ENCODE measurements at places on chromosomes 6 and 20. TPM values are rescaled to one million over a fixed set of nuclear protein-coding genes. Genes with fewer than 3 reads are reported as not detected.

The CD93 gene
- total RNA-seq: not detected

The KCNK16 gene
- not detected for total RNA-seq

The KIF25 gene
- total RNA-seq: not detected

The PXMP4 gene
- total RNA-seq: 5.5 TPM

The FAM209B gene
- not detected for total RNA-seq

The TAP2 gene
- total RNA-seq: 6.1 TPM

The AGPAT4 gene
- 5.7 TPM for total RNA-seq

The HLA-DRA gene
- 0.38 TPM for total RNA-seq

The PPP1R18 gene
- 94.5 TPM for total RNA-seq

The HLA-DQA1 gene
- not detected for total RNA-seq

The HDDC2 gene
- total RNA-seq: 76.6 TPM

The SASH1 gene
- total RNA-seq: 23.1 TPM

The MPIG6B gene
- total RNA-seq: not detected

The GGT7 gene
- 5.7 TPM for total RNA-seq

The SEMG2 gene
- total RNA-seq: not detected

The BMP6 gene
- total RNA-seq: 0.06 TPM

The NOTCH4 gene
- 0.26 TPM for total RNA-seq

The TTK gene
- total RNA-seq: 69.5 TPM

The DNAH8 gene
- total RNA-seq: not detected

The SEMG1 gene
- total RNA-seq: not detected

The CALHM5 gene
- total RNA-seq: 5.1 TPM

The PRSS16 gene
- total RNA-seq: not detected

The FERMT1 gene
- 8.3 TPM for total RNA-seq

The OR2H2 gene
- total RNA-seq: not detected

The PTP4A1 gene
- total RNA-seq: 28.5 TPM

The MAP3K5 gene
- total RNA-seq: 68.5 TPM

The NDUFAF4 gene
- 23.0 TPM for total RNA-seq

The PLA2G7 gene
- total RNA-seq: not detected

The CFAP206 gene
- 0.23 TPM for total RNA-seq

The PLCB4 gene
- 5.7 TPM for total RNA-seq

The RIMS1 gene
- 1.9 TPM for total RNA-seq

The DUSP15 gene
- 0.11 TPM for total RNA-seq

The SUMO4 gene
- total RNA-seq: 0.34 TPM

The ARFGEF3 gene
- total RNA-seq: under 0.01 TPM

The DEFB132 gene
- total RNA-seq: not detected

The ZC2HC1B gene
- not detected for total RNA-seq

The DZANK1 gene
- 1.2 TPM for total RNA-seq

The PRRT1 gene
- total RNA-seq: not detected

The RSPH4A gene
- 0.26 TPM for total RNA-seq

Data from LHCN-M2 (cell line).